Stimulated activated CD8-positive, alpha-beta memory T cell treated with anti-CD3 and anti-CD28 coated beads, Interleukin-15, amount 100 ng/mL, for 1 hour (primary cell): ENCODE measurements at places on chromosomes 2 and 18.

GRCh38 chr18:63312737-63313395, 6.7 kb downstream of the BCL2 start:
- DNase-seq = no peak

DNA sequence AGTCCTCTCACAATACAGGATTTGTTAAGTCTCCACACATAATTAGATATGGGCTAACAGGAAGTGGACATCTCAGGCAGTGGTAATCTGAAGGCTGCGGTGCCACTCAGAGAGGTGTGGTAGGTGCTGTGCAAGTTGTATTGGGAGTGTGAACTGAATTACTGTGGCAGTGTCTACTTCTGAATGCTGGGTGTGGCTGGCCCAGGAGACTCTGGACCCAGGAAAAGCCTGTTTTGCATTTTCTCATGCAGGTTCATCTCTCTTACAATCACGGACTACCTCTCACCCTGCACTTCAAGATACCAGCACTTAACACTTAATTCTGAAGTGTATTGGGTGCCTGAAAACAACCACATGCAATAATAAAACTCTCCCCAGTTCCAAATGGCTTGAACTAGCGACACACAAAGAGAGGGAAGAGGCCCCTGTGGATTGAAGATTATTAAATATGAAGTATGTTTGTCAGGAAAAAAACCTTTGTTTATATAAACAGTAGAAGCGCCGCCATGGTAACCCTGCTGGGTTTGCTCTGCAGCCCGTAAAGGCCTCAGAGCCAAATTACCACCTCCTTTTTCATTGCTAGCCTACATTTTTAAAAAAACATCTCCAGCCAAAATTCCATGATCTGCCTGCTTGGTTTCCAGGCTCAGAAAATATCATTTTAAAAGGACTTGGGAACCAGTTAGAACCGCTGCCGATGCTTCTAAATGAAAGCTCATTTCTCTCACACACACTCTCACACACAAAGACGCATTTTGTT, 77.5 kb downstream of the GFPT1 start:
- DNase-seq = no peak

DNA sequence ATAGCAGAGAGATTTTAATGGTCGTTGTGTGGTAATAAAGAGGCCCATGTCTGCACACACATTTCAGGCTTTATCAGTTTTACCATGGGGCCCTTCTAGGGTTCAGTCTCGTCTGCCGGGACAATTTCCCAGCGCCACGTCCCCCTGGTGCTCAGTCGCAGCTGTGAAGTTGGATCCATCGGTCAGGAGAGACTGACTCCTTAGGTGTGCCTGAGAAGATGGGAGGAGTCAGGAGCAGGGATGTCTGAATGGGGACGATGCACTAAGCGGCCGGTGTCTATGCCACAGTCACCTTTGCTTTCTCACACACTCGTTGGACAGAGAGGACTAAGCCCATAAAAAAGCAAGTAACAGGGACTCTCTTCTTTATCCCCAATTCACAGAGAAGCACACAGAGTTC, 71.4 kb downstream of the TWIST2 start:
- no peak for DNase-seq

DNA sequence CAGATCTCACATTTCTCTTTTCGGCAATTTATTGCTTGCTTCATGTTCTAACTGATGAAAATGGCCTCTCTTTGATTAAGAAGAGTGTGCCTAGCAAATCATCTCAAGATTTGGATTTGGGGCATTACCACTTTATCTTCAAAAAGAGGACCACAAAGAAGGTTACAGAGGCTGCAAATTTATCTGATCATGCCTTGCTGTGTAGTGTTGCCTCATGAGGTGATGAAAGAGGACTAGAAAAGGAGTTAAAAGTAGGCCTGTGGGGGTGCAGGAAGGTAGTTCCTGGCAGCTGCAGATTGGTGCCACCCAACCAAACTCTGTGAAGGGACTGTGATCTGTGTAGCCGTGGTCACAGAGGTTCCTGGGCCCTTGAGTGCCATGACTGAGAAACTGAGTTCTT, 69.2 kb downstream of the PRELID3A start:
- DNase-seq = no peak

DNA sequence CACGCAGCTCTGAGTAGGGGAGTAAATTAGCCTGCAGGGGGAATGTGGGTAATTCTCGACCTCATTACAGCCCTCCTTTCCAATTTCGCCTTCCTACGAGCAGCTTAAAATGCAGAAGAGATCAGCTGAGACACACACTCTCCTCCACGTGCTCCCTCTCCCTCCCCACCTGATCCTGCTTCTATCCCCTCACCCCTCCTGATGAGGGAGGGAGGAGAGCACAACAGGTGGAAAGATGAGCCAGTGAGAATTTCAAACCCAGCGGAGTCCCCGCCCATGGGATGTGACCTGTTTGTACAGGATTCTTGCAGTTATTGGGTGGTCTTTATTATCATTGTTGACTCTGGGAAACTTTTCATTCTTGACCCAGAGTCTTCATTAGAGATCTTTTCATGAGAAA, 35.5 kb downstream of the DDX18 start:
- no peak for DNase-seq

DNA sequence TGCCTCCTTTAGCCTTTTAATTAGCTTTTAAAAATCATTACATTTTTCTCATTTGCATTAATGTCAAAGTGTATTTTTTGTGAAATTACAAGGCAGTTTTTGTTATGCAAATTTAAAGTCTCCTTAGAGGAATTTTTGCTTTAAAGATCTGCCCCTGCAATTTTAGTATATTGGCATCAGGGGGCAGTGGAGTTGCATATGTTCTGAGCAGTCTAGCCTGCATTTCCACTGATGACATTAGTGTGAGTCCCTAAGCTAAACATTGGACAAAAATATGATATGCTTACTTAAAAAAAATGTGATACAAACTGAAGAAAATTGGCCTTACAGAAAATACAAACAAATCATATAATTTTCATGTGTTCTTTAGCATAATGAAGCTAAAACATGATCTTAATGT, 426.5 kb downstream of the SLC4A3 start:
- no peak for DNase-seq

DNA sequence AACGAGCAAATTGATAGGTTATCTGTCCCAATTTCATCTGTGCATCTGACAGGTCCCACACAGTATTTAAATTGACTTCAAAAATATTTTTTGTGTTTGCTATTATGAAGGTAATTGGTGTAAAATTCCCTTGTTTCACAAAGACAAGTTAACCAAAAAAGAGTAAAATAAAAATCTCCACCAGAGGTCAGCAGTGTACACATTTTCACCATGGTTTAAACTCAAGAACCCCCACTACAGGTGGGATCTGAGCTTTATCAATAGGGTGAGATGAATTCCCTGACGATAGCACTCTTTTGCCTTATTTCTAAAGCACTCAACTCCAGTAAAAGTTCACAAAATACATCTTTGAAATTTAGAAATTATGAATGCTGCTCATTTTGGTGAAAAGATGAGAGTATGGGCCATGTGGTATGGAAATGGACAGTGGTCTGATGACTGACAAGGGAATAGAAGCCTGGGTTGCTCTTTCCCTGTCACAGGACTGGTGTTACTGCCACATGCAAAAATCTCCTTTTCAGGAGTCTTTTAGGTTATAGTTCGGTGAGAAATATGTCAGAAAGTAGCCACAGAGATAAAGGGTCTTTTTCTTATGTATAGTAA, 68.0 kb downstream of the SERPINB8 start:
- DNase-seq = no peak

DNA sequence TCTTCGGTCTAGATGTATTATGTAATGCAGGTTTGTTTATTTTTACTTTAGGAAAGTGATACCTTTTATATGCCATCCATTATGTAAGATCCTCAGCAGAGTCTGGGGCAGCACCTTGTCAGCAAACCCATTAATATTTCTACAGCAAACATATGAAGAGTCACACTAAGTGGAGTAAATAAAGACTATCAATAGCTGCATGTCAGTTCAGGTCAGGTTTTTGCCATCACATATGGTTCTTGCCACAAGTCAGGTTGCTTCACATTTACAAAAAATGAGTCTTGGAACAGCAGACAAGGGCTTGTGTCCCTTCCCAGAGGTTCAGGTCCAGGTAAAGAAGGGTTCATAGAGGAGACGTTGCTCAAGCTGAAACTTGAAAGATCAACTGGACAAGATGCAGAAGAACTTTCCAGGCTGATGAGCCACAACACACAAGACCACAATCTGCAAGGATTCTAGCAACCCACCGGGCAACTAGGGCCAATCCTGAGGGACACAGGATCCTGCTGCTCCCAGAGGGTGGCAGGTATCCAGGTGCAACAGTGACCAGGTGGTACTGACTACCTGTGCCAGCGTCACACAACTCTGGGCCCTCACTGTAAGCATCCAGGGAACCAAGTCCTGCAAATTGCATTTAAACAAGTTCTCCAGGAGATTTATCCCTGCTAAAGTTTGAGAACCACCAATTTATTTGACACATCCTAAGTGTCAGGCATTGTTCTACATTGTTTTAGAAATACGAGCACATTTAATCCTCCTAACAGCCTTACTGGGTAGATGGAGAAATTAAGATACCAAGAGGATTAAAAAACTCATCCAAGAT, 215.8 kb downstream of the ALPK2 start:
- DNase-seq = no peak

DNA sequence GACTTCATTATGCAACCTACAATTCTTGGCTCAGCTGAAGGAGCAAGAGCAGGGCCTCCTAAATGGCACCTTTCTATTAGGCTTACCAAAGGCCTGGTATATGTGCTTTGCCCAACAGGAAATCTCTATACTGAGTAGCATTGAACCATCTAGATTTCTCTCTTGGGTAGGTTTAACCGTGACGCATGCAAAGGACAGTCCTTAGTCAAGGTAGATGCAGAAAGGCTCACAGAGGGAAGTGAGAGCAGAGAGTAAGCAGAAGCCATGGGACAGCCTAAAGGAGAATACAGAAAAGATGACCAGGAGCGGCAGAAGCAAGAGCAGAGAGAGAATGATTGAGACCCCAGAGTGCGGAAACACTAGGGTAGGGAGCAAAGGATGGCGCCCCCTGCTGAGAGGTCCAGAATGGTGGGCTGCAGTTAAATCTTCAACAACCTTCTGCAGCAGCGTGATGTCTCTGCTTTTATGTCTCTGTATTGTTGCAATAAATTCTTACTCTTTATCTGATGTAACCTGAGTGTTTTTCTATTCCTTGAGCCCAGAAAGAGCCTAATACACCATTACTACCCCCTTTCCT, 4.7 kb upstream of the OSBPL1A start:
- DNase-seq = no peak

DNA sequence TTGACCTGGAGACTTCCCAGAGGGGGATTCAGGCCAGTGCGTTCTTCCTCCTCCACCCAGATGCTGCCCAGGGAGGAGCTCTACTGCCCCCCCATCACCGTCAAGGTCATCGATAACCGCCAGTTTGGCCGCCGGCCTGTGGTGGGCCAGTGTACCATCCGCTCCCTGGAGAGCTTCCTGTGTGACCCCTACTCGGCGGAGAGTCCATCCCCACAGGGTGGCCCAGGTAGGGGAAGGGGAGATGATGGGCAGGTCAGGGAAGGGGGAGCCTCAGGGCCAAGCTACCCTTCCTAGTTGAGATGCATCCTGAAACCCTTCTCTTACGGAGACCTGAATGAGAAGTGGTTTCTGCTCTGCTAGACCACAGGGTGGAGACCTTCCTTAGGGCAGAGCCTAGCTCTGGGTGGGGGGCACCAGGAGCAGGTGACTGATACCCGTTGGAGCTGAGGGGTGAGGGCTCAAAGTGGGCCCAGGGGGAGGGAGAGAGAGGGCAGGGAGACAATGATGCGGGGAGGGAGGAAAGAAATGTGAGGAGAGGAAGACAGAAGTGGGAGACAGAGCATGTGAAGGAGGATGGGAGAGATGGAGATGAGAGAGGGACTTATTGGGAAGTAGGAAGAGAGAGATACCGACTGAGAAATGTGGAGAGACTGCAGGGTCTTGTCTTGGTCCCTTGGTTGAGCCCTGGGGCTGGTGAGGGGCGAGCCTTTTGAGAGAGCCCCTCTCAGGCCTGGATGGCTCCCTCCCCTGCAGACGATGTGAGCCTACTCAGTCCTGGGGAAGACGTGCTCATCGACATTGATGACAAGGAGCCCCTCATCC, 159.4 kb downstream of the DYSF start:
- no peak for DNase-seq
